Activated CD4-positive, CD25-positive, alpha-beta regulatory T cell treated with anti-CD3 and anti-CD28 coated beads, Interleukin-2, amount 50 U/mL, for 16 hours (primary cell): ENCODE measurements at places on chromosomes 11 and 22.

DNA sequence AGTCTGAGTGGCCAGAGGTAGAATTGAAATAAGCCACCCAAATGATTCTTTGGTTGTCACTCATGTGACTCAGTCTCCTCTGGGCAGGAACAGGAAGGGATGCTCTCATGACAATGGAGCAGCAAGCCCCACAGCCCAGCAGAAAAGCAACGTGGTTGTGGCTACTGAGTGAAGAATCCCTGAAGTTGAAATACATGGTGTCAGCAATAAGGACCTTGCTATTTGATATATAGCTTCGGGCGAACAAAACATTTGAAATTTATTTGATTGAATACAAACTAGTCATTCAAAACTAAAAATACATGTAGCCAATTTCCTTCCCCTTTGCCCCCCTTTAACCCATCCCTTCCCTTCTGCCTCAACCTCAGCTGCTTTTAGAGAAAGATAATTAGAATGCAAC is 14.5 kb upstream of the DTX4 start:
- no peak for DNase-seq

GRCh38 chr11:132858223-132858622 is 674.1 kb downstream of the OPCML start:
- DNase-seq, result no peak

DNA sequence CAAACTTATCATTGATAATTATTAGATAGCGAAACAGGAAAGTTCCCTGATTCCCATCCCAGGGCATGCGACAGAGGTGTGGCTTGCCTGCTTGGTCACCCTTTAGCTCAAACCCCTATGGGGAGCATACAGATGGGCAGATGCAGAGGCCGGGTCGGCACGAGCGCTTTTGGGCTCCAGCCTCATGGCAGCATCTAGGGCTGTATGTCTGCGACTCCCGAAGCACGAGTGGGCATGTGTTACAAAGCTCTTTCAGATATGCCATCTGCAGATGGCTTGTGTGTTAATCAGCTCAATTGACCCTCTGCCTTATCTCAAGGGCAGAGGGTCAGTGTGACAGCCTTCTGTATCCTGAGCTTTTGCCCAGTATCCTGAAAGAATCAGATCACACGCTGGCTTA is 2069.3 kb upstream of the RAG2 start:
- no peak for DNase-seq

DNA sequence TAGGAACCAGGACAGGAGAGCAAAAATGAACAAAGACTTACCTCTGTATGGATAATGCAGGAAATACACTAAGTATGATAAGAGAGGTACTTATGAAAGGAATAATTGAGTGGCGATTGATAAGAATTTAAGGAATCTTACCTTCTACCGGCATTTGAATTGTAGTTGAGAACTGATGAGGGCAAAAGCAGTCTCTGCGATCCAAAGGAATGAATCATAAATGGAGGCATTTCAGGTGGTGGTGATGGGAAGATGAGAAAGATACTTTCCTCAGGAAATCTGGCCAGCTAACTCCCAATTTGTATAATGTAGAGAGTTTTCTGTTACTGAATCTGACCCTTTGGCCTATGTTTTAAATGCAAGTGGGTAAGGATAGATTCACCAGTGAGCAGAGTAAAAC is 71.9 kb upstream of the C11orf87 start:
- DNase-seq, result no peak
